Stimulated activated CD8-positive, alpha-beta memory T cell treated with anti-CD3 and anti-CD28 coated beads, Interleukin-7, amount 100 ng/mL, for 24 hours (primary cell): ENCODE measurements at places on chromosomes 6 and 20.

DNA sequence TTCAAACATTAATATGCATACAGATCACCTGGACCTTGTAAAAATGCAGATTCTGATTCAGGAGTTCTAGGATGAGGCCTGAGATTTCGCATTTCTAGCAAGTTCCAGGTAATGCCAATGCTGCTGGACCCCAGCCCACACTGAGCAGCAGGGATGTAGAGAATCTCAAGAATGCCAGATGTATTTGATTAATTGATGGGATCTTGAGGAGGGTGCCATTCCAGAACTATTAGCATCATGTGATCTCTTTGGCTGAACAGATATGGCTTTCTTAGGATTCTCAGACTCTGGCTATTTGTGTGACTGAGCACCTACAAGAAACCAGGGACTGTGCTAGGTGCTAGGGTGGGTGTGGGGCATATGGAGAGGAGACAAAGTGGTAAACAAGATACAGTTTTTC is 16.5 kb upstream of the SNX3 start:
- DNase-seq: no peak

DNA sequence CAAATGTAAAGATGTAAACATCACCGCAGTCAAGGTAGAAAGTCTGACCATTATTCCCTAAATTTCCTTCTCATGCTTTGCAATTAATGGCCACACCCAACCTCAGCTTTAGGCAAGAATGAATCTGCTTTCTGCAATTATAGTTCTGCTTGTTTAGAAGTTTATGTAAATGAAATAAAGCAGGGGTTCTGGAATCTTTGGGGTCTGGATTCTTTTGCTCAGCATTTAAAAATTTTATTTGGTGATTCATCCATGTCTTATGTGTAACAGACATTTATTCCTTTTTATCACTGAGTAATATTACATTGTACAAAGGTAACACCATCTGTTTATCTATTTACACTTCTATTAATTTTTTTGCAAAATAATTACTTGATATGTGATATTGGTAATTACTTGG is 613.6 kb downstream of the UTRN start:
- no peak for DNase-seq

GRCh38 chr6:30940361-30940986 is at the start of gene MUCL3:
Gene MUCL3 (plus strand): TSS chr6:30940973. CDS start chr6:30941000, 27 bp downstream.
- DNase-seq: no peak

DNA sequence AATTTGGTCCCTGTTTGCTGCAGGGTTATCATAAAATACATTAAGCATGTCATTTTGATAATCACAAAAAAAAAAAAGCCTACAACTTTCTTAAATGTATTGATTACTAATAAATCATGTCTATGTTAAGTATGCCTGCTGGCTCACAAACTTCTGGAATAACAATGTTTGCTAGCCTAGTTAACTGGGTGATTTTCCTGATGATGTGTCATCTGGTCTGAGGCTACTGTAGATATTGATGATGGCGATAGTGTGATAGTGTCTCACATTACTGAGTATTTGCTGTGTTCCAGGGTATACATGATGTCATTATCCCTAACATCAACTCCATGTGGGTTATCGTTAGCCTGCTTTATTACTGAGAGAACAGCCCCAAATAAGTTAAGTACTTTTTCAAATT is 86.2 kb upstream of the VSTM2L start:
- no peak for DNase-seq

DNA sequence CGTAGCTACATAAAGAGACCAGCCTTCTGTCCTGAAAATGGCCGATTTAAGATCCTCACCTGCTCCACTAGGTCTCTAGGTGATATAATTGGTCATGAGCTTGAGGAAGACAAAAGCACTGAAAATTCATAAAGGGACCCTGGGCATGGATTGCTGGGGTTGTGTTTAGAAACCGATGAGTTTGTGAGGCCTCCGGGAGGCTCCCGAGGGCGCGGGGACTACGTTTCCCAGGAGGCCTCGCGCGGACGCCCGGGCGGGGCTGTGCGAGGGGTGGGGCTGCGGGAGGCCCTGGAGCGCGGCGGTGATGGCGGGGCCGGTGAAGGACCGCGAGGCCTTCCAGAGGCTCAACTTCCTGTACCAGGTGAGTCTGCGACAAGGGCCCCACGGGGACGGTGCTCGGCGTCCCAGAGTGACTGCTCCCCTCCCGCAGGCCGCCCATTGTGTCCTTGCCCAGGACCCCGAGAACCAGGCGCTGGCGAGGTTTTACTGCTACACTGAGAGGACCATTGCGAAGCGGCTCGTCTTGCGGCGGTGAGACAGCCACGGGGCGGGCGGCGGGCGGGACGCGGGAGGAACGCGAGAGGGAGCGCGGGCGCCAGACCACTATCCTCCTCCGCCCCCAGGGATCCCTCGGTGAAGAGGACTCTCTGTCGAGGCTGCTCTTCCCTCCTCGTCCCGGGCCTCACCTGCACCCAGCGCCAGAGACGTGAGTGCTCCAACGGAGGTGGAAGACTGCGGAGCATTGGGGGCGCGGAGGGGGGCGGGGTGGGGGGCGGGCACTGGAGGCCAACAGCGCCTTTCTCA is at the start of gene RPP21:
RPP21 (plus strand) TSS at position 289 of the 804 bp plus-strand sequence; CDS start at position 305, 16 bp downstream.
- peak; percentile 75 for DNase-seq

DNA sequence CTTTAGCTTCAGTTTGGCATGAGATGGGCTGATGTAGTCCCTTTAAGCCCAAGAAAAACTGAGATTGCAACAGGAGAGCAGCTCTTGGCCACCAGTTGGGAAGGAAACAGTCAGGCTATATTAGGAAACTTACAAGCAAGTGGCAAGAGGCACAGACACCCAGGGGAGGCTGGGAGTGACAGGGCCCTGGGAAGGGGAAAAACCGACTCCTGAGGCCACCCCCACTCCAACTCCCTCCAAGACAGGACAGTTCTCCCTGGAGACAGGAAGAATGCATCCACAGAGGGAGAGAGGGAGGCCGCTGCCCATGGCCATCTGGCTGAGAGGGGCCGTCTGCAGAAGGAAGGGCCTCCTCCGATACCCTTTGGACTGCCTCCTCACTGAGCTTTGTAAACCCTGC is 20.5 kb downstream of the JPH2 start:
- no peak for DNase-seq

- no peak for DNase-seq
Measured at GRCh38 chr6:38678178-38678760, 24.7 kb downstream of the GLO1 start.
